ENCODE measurements at places on chromosomes 1 and 21.

DNA sequence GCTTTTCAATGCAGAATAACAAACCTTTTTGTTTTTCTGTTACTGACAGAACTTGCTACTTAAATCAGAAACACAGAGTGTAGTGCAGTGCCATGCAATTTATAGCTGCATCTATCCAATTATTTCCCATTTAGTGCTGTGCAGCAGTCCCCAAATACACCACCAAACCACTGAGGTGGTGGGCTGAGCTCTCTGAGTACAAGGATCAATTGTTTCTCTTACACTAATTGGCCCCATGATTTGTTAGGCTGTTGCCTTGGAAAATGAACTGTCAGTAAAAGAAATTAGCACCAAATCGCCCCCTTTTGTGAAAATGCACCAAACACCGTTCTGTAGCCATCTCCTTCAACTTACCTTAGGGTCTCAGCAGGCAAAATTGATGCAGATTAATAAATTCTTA, 118.9 kb upstream of the C8B start:
- no peak for DNase-seq

DNA sequence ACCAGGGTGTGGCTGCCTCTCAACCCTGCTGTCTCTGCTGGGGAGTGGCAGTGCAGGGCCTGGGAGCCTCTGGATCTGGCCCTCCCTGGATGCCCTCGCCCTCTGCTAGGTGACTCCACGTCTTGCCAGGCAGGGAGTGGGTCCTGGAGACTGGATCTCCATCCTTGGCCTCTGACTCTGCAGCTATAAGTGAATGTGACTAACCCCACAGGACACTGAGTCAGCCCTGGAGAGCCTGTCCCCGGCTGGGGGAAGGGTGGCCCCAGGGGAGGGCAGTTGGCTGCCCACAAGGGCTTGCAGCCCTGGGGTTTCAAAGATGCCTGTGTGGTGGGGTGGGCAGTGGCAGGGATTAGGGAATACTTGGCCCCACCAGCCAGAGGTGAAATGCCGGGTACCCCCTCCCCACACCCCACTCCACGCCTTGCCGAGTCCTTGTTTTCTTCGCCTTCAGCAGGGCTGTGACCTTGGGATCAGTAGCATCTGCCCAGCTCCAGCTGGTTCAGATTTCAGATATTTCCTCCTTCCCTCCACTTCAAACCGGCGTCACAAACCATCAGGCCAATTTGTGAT, 1.9 kb upstream of the MYBPH start:
- DNase-seq, result peak; percentile 75

- DNase-seq, result no peak
These were observed 18.1 kb downstream of the HDAC1 start for GRCh38 chr1:32309960-32310359.

DNA sequence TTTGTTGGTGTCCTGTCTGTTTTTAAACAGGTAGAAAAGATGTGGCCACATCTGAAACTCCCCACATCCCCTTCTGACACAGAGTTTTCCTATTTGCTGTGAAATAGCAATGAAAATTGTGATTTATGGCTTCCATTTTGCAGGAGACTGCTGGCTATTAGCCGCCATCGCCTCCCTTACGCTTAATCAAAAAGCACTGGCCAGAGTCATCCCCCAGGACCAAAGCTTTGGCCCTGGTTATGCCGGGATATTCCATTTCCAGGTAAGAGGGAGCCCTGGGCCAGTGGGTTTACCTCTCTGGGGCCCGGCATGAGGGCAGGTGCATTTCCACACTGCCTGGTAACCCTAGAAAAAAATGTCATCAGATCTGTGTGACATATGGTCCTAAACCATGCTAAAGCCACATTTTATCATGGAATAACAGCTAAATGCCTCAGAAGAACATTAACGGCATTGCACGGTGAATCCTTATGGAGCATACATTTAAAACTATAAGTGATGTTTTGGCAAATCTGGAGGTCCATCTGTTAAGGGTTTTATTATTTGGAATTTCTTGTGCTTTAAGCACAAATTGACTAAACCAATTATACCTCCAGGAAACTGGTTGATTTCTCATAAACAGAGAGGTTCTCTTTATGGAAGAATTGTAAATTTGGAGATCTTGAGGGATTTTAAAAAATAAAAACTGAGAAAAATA, 12.3 kb downstream of the CAPN9 start:
- no peak for DNase-seq

DNA sequence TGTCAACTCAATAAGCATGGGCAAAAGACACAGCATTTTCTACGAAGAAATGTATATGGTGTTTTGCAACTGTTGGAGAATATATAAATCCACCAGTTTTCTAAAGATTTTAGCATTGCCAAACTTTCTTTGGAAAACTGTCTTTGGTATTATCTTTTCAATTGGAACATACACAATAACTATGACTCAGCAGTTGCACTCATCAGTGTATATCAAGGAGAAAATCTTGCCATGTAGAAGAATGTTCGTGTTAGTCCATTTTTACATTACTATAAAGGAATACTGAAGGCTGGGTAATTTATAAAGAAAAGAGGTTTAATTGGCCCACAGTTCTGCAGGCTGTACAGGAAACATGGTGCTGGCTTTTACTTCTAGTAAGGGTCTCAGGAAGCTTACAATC, 41.1 kb downstream of the PRKAA2 start:
- peak; percentile 22 for DNase-seq

GRCh38 chr1:118042501-118042900, 113.0 kb downstream of the WDR3 start:
- DNase-seq, result peak; percentile 5

- DNase-seq, result no peak
These were observed 35.0 kb upstream of the JAK1 start for GRCh38 chr1:65001231-65001792.

DNA sequence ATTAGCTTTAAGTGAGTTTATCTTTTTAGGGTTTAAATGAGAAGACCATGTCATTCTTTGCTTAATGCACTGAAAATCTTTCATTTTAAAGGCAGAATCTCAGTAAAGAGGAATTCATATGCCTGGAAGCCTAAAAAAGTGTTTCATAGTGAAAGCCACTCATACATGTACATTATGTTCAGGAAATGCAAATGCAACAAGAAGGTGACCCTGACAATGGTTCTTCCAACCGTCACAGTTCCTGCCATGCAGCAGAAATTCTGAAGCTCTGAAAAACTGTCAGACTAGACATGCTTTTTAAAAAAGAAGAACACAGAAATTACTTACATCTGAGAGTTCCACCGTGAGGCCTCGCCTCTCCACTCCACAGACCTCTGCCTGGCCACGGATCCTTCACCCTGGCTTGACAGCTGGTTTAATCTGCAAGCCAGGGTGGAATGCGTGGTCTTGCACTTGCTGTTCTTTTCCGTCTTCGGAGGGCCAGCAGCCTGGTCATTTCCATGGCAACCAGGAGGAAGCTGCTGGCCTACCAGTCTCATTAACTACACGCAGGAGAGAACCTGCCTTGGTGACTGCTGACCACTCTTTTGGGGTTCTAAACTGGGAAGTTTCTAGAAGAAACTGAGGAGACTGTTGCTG, 41.8 kb upstream of the PAXBP1 start:
- no peak for DNase-seq

- no peak for DNase-seq
These were observed 44.3 kb downstream of the CD34 start for GRCh38 chr1:207866471-207867135.

DNA sequence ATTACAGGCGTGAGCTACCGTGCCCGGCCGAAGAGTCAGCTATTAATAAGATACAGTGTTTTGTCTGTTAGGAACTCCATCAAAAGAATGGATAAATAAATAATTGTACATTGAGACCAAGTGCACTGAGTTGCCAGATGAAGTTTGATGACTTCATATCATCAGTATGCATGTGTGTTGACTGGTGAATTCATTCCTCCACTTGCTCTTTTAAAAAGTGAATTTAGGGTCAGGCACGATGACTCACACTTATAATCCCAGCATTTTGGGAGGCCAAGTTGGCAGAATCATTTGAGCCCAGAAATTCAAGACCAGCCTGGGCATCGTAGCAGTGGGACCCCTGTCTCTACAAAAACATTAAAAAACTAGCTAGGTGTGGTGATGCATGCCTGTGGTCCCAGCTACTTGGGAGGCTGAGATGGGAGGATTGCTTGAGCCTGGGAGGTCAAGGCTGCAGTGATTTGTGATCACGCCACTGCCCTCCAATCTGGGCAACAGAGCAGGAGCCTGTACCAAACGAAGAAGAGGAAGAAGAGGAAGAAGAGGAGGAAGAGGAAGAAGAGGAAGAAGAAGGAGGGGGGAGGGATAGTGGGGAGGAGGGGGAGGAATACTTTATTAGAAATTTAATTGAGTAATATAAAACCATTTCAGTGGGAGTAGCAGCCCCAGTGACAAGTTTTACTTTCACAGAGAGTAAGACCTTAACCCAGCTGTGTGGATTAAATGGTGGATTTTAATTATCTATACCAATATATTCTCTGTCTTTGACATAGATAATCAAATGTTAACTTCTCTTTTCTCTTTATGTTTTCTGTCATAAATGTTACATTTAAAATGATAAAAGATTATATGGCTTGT, 74.9 kb downstream of the CCDC18 start:
- peak; percentile 92 for DNase-seq

DNA sequence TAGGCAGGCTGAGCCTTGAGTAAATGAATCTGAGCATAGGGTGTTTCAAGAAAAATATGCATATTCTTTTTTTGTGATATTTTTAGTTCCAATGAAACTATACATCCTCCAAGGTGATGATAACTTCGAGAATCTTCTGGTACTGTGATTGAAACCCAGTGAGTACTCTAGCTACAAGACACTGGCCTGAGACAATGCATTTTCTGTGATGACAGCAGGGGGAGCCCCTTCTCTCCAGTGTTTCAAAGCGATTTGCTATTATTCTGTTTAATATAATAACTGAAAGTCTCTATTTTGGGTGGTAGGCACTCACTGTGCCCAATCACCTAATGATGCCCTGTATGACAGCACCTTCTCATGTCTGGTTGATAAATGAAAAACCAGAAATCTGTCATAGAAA, 12.1 kb downstream of the IRF2BP2 start:
- DNase-seq, result peak; percentile 57

- no peak for DNase-seq
These were observed 86.1 kb downstream of the DUSP10 start for GRCh38 chr1:221655766-221656305.

- DNase-seq, result no peak
These were observed 8.6 kb upstream of the PIGV start for GRCh38 chr1:26779098-26779668.

DNA sequence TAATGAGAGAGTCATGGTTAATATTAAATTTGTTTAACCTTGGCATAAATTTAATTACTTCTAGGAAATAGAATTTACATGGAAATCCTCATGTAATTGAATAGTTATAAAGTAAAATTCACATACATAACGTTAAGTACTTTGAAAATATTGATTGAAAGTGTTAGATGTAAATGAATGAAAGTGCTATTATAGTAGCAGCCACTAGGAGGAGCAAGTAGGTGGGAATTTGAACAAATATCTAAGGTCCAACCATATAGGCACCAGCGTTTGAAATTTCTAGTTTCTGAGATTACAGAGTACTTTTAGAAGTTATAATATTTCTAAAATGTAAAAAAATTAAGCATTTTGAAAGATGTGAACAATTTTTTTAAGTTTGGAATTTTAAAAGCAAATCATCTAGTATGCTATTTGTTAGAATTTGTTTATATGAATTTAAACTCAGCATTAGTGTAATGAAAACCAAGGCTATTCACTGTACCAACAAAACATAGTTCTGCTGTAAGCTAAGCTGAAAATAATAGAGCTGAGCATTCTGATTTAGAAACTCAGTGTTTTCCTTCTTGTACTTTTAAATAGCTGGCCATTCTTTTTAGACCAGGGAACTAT, 3.3 kb downstream of the B3GALT2 start:
- peak; percentile 58 for DNase-seq

DNA sequence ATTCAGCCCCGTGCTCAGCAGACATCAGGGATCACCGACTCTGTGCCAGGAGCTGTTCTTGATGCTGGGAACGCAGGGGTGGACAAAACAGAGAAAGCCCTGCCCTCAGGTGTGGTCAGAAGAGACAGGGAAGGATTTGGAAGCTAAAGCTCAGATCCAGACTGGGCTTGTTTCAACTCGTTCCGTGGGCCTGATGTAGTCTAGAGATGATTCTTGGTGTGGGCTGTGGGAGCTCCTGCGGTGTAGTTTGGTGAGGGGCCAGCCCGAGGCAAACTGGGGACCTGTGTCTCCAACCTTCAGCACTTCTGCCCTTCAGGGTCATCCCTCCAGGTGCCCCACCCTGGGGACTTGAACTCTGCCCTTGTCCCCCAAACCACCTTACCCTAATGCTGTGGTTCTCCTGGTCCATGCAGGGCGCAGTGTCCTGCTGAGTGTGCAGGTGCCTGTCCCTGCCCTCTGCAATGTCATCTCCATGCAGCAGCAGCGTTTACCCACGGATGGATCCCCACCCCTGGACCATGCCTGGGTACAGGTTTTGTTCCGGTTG, 17.3 kb upstream of the ABCG1 start:
- DNase-seq, result no peak

DNA sequence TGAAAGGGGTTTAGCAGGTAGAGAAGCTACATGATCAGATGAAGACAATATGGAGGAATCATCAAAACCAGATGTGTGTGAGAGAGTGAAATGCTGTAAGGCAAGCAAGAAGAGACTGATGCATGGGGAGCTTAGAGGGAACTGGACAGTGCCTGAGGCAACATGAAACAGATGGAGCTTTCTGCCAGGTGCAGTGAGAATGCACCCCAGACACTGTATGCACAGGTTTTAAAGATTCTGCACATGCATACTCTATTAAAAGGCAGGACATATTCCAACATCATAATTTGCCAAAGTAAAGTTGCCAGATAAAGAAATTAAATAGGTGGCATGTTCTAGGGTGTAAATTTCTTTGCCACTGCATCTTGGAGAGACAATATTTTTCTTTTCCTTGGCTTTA, 200.1 kb downstream of the AMY1C start:
- no peak for DNase-seq

- DNase-seq, result no peak
These were observed 37.5 kb downstream of the KCNQ4 start for GRCh38 chr1:40820911-40821693.

GRCh38 chr1:221161571-221162041, 282.4 kb downstream of the HLX start:
- peak; percentile 17 for DNase-seq

GRCh38 chr1:152777510-152778137, 2.7 kb downstream of the LCE1F start:
- peak; percentile 46 for DNase-seq

- no peak for DNase-seq
These were observed 422.7 kb downstream of the SIPA1L2 start for GRCh38 chr1:232207073-232207866.

DNA sequence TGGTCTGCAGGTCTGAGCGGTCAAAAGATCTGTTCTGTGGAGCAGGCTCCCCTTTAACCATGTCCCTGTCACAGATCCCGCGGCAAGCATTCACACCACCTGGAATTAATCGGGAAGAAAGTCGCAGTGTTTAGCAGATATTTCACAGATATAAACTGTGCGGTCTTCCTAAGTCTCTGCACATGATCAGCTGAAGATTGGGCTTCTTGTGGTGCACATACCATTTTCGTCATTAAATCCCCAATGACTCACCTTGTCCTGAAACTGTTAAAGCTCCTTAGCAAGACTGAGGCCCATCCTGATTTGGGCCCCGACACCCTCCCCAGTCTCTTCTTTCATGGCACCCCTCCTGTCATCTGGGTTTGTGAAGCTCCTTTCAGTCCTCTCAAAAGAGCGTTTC, 158.8 kb downstream of the KIF26B start:
- no peak for DNase-seq

All from EL (cell line).